ENCODE measurements at places on chromosomes 2 and 18.

GRCh38 chr2:75222527-75222926 lies 23.2 kb upstream of the TACR1 start:
- no peak for DNase-seq

- no peak for DNase-seq
These were observed 424.0 kb downstream of the DSC3 start for GRCh38 chr18:30618567-30618966.

- no peak for DNase-seq
These were observed 22.6 kb downstream of the CIB4 start for GRCh38 chr2:26618611-26619010.

- DNase-seq = no peak
These were observed 105.9 kb downstream of the SOX11 start for GRCh38 chr2:5798084-5798483.

- no peak for DNase-seq
These were observed 815.5 kb downstream of the EPHA4 start for GRCh38 chr2:220756653-220757052.

GRCh38 chr2:156124458-156124857 lies 208.1 kb downstream of the NR4A2 start:
- DNase-seq = no peak

GRCh38 chr2:30359644-30360167 lies 87.3 kb upstream of the LCLAT1 start:
- no peak for DNase-seq

DNA sequence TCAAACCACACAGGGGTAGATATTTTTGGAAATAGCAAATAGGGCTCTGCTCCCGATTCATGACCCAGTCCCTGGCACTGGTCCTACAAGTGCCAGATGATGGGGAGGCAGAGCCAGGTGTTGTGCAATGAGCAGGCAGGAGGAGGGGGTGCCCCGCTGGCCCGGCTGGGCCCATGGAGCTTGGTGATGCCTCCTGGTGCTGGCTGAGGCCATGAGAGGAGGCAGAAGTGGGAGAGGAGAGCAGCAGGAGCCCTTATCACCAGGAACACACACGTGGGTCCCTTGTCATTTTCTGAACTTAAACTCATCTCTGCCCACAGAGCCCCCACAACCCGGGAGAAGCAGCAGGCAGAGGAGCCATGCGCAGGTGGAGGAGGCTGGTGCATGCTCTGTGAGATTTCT lies 90.5 kb upstream of the MAPK4 start:
- peak; percentile 69 for DNase-seq

GRCh38 chr2:128372621-128373341 lies 54.1 kb upstream of the HS6ST1 start:
- DNase-seq = no peak

GRCh38 chr2:146241023-146241422 lies 1603.8 kb upstream of the ACVR2A start:
- DNase-seq = no peak

DNA sequence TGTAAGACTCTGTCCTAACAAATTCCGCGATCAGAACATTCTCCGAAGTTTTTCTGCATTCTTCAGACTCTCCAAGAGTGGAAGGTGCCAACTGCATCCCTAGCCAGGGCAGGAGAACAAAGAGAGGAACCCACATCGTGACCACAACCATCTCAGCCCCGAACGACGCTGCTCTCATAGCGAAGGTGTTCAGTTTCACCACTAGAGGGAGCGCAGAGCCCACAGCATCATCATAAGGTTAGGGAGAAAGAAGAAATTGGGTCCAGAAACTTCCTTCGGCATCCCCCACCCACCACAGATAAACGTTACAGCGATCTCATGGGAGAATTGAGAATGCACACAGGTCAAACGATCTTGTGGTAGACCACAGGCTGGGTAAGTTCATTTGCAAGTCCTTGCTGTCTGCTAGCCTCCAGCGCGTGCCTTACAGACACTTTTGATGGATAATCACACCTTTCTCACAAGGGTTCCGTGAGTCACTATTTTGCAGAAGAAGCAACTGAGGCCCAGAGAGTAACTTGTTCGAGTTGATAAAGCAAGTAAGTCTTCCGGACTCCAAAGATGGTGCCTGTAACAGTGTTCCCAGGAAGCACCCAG lies 53.7 kb upstream of the ARL4C start:
- DNase-seq = no peak

DNA sequence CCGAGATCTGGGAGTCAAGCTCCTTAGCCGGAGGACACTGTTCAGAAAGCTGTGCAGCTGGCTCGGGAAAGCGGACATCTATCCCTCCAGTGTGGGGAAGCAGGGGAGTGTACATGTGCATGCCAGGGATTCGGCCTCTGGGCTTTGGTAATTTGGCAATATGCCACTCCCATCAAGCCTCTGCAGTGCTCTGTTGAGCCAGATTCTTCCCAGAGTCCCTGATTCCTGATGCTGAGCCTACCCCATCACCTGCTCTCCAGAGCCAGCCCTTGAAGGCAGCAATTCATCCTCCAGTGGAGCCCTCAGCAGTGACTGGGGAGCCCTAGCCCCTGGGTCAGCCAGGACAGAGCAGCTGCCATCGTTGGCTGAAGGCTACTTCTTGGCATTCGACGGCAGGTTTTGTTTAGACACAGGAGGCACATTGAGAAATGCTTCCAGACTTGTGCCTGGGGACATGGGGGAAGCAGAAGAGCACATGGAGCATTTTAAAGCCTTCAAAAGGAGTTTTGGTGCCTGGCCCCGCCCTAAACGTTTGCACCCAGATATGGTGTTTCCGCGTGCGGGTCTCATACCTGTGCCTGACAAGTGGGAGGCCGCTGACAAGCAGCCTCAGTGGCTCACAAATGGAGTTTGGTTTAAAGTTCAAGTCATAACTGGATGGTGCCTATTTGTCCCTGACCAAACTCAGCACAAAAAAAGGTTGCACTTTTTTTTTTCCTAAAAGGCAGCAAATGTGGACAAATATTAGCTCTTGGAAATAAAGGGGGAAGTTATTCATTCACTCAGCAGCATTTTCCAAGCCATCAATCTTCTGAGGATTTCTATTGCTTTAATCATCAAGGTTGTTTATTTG lies 272.8 kb downstream of the CYRIA start:
- no peak for DNase-seq

DNA sequence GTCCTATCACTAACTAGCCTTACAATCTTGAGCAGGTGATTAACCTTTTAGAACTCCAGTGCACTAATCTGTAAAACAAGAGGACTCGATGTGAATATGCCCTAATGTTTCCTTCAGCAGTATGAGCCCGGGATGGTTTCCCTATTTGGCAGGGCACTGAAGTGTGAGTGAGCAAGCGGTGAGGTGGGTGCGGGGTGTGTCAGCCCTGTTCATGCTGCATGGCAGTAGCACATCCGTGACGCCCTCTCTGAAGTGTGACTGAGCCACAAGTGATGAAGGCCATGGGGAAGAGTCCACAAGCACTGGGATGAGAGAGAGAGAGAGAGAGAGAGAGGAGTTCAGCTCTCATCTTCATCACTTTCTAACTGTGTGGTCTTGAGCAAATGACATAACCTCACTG lies 168.7 kb downstream of the SETBP1 start:
- DNase-seq = no peak

- no peak for DNase-seq
These were observed 10.7 kb downstream of the ZNF142 start for GRCh38 chr2:218648787-218649100.

- DNase-seq = no peak
These were observed 138.6 kb upstream of the ZC3H15 start for GRCh38 chr2:186347472-186347871.

DNA sequence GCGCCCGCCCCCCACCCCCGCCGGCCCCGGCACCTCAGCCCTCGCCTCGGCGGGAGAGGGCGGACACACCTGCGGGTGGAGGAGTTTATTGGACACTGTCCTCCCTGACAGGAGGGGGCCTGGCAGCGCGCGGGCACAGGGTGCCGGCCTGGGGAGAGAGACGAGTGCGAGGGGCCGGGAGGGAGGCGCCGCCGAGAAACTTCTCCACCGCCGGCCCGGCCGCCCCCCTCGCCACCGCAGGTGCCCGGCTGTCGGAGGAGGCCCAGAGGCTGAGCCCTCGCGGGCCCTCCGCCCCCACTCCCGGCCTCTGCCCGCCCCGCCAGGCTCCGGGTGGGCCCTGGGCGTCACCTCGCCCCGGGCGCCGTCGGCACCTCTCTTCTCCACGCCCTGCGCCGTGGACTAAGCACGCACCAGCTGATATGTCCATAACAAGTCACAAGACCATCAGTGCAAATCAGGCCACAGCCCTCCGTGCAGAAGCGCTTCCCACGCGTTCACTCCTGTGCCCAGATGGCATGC lies 311.3 kb downstream of the CELF4 start:
- no peak for DNase-seq

GRCh38 chr18:3721771-3722648 lies 272.0 kb downstream of the TGIF1 start:
- no peak for DNase-seq

- no peak for DNase-seq
These were observed 75.4 kb downstream of the PIEZO2 start for GRCh38 chr18:11073971-11074370.

- DNase-seq = no peak
These were observed 585.0 kb downstream of the BCL11A start for GRCh38 chr2:59968441-59968840.

DNA sequence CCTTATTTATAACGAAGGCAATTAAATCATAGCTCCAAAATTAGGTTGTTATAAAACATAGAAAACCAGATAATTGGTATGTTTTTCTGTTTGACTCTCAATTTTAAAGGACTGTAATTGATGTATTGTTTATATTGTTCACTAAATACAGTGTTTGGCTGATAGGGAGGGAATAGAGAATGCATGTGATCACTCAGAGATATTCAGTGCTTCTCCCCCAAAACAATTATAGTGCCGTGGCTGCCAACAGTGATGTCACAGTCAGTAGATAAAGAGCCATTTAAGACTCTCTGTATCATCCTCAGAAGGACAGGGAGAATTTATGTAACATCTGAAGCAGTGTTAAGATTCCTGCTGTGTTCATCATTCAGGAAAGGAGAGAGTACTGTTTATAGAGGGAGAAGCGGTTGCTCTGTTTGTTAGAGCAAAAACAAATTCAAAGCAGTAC lies 69.6 kb downstream of the PHLPP1 start:
- DNase-seq = peak; percentile 83

DNA sequence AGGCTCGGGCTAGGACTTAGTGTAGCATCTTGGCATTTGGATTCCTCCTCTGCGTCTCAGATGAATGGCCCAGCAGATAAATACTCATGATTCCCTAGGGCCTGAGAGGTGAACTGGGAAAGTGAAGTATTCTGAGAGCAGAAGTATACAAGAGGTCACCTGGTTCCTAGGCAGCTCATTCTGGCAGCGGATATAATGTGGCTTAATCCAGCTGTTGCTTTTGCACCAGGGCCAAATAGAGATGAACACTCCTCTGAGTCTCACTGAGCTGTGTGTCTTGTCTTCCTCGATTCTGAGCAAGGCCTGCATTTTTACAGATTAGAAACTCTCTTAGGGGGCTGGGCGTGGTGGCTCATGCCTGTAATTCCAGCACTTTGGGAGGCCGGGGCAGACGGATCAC lies 196.1 kb downstream of the SLC4A3 start:
- DNase-seq = no peak

- no peak for DNase-seq
These were observed 93.1 kb downstream of the CABLES1 start for GRCh38 chr18:23228102-23229061.

DNA sequence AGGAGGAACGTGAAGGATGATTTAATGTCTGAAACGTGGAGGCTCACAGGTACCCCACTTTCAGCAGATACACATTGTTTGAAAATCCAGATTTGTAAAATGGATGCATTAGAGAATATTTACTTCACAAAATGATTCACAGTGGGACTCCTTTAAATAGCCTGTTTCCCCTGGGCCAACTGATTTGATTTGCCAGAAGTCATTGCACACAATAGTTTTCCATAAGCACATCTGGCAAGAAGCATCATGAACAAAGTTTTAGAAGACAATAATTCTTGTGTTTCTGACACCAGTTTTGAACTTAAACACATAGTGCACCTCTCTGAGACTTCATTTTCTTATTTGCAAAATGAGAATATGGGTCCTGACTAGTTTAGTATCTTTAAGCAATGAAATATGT lies 451.4 kb upstream of the SLC14A2 start:
- DNase-seq = no peak

GRCh38 chr18:73973972-73974371 lies 173.7 kb downstream of the FBXO15 start:
- DNase-seq = no peak

DNA sequence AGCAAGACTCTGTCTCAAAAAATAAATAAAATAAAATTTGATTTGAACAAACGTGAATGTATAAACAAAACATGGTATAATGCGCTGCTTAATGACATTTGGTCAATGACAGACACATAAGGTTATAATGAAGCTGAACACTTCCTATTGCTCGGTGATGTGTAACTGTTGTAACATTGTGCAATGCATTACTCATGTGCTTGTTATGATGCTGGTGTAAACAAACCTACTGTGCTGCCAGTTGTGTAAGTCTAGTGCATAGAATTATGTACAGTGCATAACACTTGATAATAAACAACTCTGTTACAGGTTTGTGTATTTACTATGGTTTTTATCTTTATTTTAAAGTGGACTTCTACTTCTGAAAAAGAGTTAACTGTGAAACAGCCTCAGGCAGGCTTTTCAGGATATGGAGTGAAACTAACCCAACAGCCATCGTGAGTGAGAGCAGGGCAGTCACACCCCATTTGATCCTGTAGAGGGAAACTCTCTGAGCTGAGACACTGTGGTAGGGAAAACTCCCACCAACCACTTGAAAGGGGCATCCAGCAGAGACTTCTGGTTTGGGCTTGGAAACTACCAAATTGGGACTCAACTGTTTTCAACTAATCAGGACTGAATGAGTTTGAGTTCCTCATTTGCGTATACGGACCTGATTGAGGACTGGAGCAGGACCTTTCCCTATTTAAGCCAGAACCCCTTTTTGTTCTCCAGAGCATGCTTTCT lies 8.7 kb upstream of the RPRD1A start:
- no peak for DNase-seq

- no peak for DNase-seq
These were observed 52.7 kb downstream of the CRIM1 start for GRCh38 chr2:36408198-36408703.
